Osteocyte (in vitro differentiated cells): ENCODE measurements at places on chromosomes 1 and 21.

DNA sequence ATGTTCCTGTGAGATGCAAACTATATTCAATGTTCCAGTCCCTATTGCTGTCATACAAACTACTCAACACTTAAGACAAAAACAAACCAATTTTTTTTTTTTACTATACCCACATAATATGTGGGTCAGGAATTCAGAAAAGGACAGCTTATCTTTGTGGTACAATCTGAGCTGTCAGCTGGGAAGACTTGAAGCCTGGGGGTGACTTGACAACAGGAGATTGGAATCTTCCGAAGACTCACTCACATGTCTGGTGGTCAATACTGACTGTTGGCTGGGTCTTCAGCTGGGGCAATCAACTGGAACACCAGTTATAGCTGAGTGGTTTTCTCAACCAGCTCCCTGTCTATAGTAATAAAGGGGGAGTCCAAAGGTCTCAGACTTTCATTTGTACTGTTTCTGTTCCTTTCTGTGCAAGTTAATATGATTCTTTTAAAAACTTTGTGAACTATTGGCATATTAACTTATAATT, 81.7 kb upstream of the ATP1B1 start:
- peaks cover 3% of the 10 kb centered on the region for H3K27me3 ChIP-seq
- H3K4me1 ChIP-seq: no peaks in the 10 kb centered on the region
- no peak overlapping the region for H3K27ac ChIP-seq
- no peak overlapping the region for H3K4me3 ChIP-seq
- no peak for DNase-seq

- H3K36me3 ChIP-seq: no peaks in the 10 kb centered on the region
- no peak overlapping the region for H3K4me3 ChIP-seq
- no peak for DNase-seq
- H3K27me3 ChIP-seq: peaks cover 38% of the 10 kb centered on the region
- H3K27ac ChIP-seq: no peak overlapping the region
Observed at GRCh38 chr1:201358596-201358995, 18.9 kb downstream of the TNNT2 start.

GRCh38 chr1:19710825-19711611, 46.3 kb downstream of the HTR6 start:
- no peaks in the 10 kb centered on the region for H3K27me3 ChIP-seq
- no peak for DNase-seq
- no peak overlapping the region for H3K27ac ChIP-seq
- H3K4me1 ChIP-seq: peaks cover 5% of the 10 kb centered on the region
- peaks cover 1% of the 10 kb centered on the region for H3K36me3 ChIP-seq
- no peak overlapping the region for H3K4me3 ChIP-seq

GRCh38 chr21:34740198-34740597, 71.4 kb downstream of the CLIC6 start:
- peaks cover 26% of the 10 kb centered on the region for H3K4me1 ChIP-seq
- H3K36me3 ChIP-seq: no peaks in the 10 kb centered on the region
- H3K27ac ChIP-seq: no peak overlapping the region
- no peak overlapping the region for H3K4me3 ChIP-seq
- peaks cover 6% of the 10 kb centered on the region for H3K27me3 ChIP-seq

- DNase-seq: no peak
- no peaks in the 10 kb centered on the region for H3K4me1 ChIP-seq
- H3K27ac ChIP-seq: no peak overlapping the region
Observed at GRCh38 chr21:19013916-19014315, 610.3 kb upstream of the TMPRSS15 start.

GRCh38 chr1:41900603-41901444, 17.9 kb downstream of the HIVEP3 start:
- peaks cover 24% of the 10 kb centered on the region for H3K4me1 ChIP-seq
- H3K4me3 ChIP-seq: no peak overlapping the region
- no peak for DNase-seq
- no peaks in the 10 kb centered on the region for H3K27me3 ChIP-seq
- H3K27ac ChIP-seq: no peak overlapping the region

GRCh38 chr1:194045416-194045815, 859.0 kb upstream of the B3GALT2 start:
- H3K27ac ChIP-seq: no peak overlapping the region
- no peaks in the 10 kb centered on the region for H3K27me3 ChIP-seq
- no peak for DNase-seq
- no peak overlapping the region for H3K4me3 ChIP-seq
- H3K36me3 ChIP-seq: no peaks in the 10 kb centered on the region

- DNase-seq: peak; percentile 84
- peaks cover 16% of the 10 kb centered on the region for H3K27me3 ChIP-seq
- peaks cover 24% of the 10 kb centered on the region for H3K4me1 ChIP-seq
- H3K27ac ChIP-seq: peak overlapping the region; percentile 56
- H3K4me3 ChIP-seq: peak overlapping the region; percentile 79
Observed at GRCh38 chr1:65148548-65149350, 746 bp downstream of the AK4 start.

DNA sequence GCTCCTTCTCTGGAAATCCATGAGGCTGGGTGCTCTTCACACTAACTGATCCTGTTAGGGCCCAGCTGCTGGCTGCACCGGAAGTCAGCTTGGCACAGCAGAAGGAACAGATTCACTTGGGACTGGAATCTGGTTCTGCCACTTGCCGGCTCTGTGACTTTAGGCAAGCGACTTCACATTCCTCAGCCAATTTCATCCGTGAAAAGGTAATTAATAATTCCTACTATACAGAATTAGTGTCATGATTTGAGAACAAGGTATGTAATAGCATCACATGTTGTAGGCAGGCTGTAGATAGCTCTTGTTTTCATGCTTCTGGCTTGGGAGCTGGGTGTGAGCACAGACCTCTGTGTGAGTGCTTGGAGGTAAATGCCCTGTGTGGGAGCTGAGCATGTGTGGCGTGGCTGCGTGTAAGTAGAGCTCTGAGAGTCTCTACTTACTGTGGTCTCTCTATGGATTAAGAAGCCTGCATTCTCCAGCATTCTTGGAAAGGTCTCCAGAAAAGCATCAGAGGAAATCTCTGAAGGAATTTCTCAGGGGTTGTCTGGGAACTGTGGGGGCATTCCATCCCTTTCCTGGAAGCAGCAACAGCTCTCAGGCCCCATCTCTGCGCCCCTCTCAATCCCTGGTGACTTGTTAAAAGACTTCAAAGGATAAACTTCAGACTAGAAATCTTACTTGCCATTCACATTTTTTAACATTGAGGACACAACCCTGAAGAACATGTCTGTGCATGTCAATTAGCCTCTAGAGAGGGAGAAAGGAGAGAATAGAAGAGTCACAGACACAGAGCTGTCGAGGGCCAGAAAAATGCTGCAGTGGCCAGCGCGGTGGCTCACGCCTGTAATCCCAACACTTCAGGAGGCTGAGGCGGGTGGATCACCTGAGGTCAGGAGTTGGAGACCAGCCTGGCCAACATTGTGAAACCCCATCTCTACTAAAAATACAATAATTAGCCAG, 47.7 kb upstream of the PPM1J start:
- H3K27me3 ChIP-seq: peaks cover 18% of the 10 kb centered on the region
- no peak for DNase-seq
- no peak overlapping the region for H3K4me3 ChIP-seq
- no peak overlapping the region for H3K27ac ChIP-seq
- peaks cover 3% of the 10 kb centered on the region for H3K4me1 ChIP-seq
- no peaks in the 10 kb centered on the region for H3K36me3 ChIP-seq

DNA sequence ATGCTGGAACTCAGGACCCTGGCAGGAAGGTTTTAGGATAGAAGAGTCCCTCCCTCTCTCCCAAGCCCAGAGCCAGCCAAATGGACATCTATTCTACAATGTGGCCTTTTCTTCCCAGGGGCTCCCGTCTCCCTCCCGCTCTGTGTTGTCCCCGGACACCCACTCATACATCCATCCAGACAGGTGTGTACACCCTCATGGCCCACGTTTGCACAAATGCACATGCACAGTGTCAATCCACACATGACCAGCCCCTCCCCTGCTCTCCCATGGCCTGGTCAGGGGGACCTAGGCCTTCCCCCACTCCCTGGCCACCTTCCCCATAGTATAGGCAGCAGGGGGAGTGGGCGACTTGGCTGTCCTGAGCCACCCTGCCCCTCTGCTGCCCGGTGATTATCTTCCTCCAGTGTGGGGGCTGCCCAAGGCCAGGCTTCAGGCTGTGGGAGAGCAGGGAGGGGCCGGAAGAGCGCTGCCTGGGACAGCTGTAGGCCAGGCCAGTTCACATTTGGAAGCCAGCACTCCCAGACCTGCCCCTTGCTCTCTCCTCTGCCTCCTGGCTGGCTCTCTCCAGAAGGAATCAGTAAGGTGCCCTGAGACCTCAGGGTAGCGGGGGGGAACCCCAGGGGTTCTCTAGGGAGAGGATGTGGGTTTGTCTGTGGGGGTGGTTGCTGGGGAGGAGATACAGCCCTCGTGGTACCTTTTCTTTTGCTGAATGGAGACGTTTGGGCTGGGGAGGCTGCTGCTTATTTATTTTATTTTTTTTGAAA, 4.1 kb upstream of the PTPN7 start:
- no peak overlapping the region for H3K4me3 ChIP-seq
- no peak for DNase-seq
- H3K4me1 ChIP-seq: peaks cover 6% of the 10 kb centered on the region
- H3K27me3 ChIP-seq: no peaks in the 10 kb centered on the region
- H3K36me3 ChIP-seq: no peaks in the 10 kb centered on the region

- DNase-seq: no peak
- peak overlapping the region; percentile 94 for H3K27ac ChIP-seq
- no peaks in the 10 kb centered on the region for H3K27me3 ChIP-seq
- peaks cover 25% of the 10 kb centered on the region for H3K4me1 ChIP-seq
- peak overlapping the region; percentile 82 for H3K4me3 ChIP-seq
Observed at GRCh38 chr1:1013922-1014648, 788 bp downstream of the ISG15 start.

DNA sequence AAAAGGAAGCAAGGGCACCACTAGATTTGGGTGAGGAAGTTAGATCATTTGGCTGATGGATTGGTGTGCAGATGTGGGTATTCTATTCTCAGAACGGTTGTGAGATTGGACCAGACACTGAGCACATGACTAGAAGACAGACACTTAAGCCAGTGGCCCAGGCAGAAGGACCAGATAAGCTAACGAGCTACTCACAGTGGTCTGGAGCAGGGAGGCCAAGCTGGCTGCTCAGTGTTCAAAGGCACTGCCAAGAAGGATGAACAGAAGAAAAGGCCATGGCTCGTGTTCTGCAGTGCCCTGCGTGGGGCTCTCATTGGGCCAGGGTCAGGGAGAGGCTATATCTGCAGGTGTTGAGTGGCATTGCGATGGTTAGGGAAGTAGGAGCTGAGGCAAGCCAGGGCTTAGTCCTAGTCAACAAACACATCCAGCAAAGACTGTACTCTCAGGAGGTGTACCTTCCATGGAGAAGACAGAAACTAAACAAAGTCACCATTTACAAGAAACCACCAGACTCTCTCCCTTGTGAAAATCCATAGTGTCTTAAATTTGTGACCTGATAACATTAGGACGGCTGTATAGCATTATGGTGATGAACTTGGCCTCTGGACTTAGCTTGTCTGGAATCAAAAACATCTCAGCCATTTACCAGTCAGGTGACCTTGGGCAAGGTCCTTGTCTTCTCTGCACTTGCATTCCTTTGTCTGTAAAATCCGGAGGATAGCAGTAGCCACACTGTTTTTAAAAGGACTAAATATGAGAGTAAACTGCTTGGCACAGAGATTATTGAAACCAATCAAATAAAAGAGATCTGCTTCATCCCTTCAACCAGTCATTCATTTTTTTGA, 274.5 kb downstream of the SIPA1L2 start:
- no peak for DNase-seq
- peaks cover 3% of the 10 kb centered on the region for H3K4me1 ChIP-seq
- H3K4me3 ChIP-seq: no peak overlapping the region

- DNase-seq: no peak
- H3K27me3 ChIP-seq: peaks cover 9% of the 10 kb centered on the region
- H3K27ac ChIP-seq: no peak overlapping the region
- H3K4me3 ChIP-seq: no peak overlapping the region
- H3K4me1 ChIP-seq: no peaks in the 10 kb centered on the region
Observed at GRCh38 chr1:206012086-206012859, 9.1 kb upstream of the RAB7B start.

DNA sequence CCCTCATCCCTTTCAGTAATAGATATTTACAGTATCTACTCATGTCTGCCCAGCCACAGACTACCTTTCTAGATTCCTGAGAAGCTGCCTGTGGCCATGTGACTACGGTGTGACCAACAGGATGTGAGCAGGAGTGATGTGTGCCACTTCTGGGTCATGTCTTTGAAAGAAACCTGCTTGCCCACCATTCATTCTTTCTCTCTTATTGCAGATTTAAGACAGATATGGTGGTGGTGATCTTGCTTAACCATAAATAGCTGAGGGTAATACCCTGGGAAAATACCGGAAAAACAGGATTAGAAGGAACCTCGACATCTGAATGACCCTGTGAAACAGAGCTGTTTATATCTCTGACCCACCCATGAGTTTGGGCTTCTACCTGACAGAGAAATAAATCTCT, 41.6 kb upstream of the GUCA2A start:
- no peak for DNase-seq
- no peak overlapping the region for H3K4me3 ChIP-seq
- peaks cover 10% of the 10 kb centered on the region for H3K4me1 ChIP-seq
- peaks cover 20% of the 10 kb centered on the region for H3K36me3 ChIP-seq
- H3K27me3 ChIP-seq: no peaks in the 10 kb centered on the region

GRCh38 chr1:206911064-206911663, 10.6 kb downstream of the FCMR start:
- H3K27me3 ChIP-seq: peaks cover 53% of the 10 kb centered on the region
- no peak overlapping the region for H3K4me3 ChIP-seq
- peaks cover 3% of the 10 kb centered on the region for H3K4me1 ChIP-seq

GRCh38 chr1:94787691-94788090, 32.5 kb upstream of the SLC44A3 start:
- H3K27me3 ChIP-seq: no peaks in the 10 kb centered on the region
- no peak for DNase-seq
- peaks cover 3% of the 10 kb centered on the region for H3K36me3 ChIP-seq
- H3K4me1 ChIP-seq: peaks cover 33% of the 10 kb centered on the region

DNA sequence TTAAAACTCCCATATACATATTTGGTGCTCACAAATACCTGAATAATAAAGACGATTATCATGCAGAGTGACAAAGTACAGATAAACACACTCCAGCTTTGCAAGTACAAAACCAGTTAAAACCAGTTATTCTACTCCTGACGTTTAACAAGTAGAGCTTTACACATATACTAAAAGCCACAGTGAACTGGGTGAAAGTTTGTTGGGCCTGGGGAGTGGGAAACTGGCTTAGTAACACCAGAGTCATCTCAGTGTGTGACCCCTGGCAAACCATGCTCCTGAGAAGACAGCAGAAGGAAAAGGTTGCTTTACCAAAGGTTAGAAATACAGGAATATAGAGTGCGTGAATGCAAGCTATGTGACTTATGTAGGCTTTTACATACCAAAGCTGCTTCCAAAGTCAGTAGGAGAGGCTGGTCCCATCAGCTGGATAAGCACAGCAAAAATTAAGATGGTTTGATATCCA, 148.1 kb downstream of the NRIP1 start:
- no peaks in the 10 kb centered on the region for H3K27me3 ChIP-seq
- DNase-seq: no peak
- no peak overlapping the region for H3K4me3 ChIP-seq
- peaks cover 11% of the 10 kb centered on the region for H3K4me1 ChIP-seq
- H3K27ac ChIP-seq: no peak overlapping the region

- DNase-seq: no peak
- H3K4me1 ChIP-seq: peaks cover 22% of the 10 kb centered on the region
- no peak overlapping the region for H3K27ac ChIP-seq
- no peak overlapping the region for H3K4me3 ChIP-seq
Observed at GRCh38 chr1:201454608-201455007, 14.4 kb downstream of the PHLDA3 start.

GRCh38 chr1:170993151-170993550, 57.8 kb downstream of the MROH9 start:
- peaks cover 48% of the 10 kb centered on the region for H3K27me3 ChIP-seq
- no peak overlapping the region for H3K27ac ChIP-seq
- no peak overlapping the region for H3K4me3 ChIP-seq
